ENCODE measurements at places on chromosomes 1 and 21.
A peak's percentile ranks its signal among the peaks of the same experiment; 100 is the strongest.

GRCh38 chr1:203269654-203270020 is 35.7 kb upstream of the BTG2 start:
- DNase-seq = no peak

- DNase-seq = peak; percentile 3
Observed at GRCh38 chr1:86938450-86938849, 24.0 kb downstream of the HS2ST1 start.

- no peak for DNase-seq
Observed at GRCh38 chr1:160665330-160666078, 18.7 kb upstream of the SLAMF1 start.

- no peak for DNase-seq
Observed at GRCh38 chr1:205693421-205693991, 13.2 kb upstream of the SLC45A3 start.

DNA sequence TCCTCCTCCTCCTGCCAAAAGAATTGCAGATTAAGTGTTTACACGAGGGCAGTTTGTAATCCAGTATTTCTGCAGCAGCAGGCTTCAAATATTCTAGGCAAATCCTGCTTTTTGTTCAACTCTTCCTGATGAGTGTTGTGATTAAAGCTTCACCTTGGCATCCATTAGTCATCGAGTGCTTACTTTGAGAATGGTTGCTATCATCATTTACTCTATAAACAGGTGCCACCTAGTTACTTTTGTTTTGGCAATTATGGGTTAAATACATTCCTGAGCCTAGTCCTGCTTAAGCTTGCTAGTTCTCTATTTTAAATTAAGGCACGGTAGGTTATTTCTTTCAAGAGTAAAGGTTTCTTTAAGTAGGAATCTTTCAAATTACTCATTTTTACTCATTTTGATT is 20.3 kb downstream of the PDC start:
- no peak for DNase-seq

GRCh38 chr1:234721476-234722269 is 111.7 kb upstream of the IRF2BP2 start:
- DNase-seq = peak; percentile 97

DNA sequence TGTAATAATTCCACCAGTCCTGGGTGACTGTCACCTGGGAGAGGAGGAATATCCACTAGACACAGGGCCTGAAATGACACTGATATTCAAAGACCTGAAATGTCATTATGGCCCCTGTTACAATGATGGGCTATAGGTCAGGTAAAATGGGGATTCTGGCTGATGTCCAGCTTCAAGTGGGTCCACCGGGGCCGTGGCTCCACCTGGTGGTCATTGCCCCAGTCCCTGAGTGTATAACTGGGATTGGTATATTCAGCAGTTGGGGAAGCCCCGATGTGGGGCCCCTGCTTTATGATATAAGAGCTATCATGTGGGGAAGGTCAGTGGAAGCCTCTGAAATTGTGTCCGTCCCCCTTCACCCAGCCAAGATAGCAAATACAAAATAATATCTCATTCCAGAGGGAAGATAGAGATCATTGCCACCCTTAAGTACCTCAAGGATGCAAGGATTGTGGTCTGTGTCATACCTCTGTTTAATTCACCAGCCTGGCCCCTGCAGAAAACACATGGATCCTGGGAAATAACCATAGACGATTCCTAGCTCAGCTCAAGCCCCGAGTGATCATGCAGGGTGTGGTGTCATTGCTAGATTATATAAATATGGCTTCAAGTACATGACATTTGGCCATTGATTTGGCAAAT is 19.4 kb downstream of the PLEKHO1 start:
- peak; percentile 45 for DNase-seq
